GM12878 (cell line): ENCODE measurements at places on chromosomes 1 and 21. TPM values are rescaled to one million over a fixed set of nuclear protein-coding genes. Genes with fewer than 3 reads are reported as not detected.

DNA sequence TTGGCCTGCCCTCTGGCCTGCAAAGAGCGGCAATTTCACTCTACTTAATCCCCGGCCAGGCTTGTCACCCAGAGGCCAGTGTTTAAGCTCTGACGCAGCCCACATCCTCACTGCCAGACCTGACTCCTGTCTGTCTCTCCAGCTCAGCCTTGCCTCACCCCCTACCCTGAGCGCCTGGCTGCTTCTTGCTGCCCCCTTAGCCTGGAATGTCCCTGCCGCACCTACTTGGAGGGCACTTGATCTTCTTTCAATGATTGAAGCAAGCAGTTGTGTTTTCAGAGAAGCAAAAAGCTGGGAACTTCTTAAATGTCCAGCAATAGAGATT is 87.4 kb upstream of the ZBTB40 start:
- H3K36me3 ChIP-seq = no peaks in the 10 kb centered on the region
- H3K27me3 ChIP-seq = peaks cover 5% of the 10 kb centered on the region; the same call in 1 of the 2 replicates
- H3K4me3 ChIP-seq = no peak overlapping the region
- no peak overlapping the region for H3K27ac ChIP-seq
- no peaks in the 10 kb centered on the region for H3K4me1 ChIP-seq

GRCh38 chr1:74422421-74423292 is 89.8 kb downstream of the LRRC53 start:
- DNase-seq = no peak
- H3K27ac ChIP-seq = no peak overlapping the region
- H3K36me3 ChIP-seq = no peaks in the 10 kb centered on the region
- no peaks in the 10 kb centered on the region for H3K27me3 ChIP-seq
- H3K4me1 ChIP-seq = no peaks in the 10 kb centered on the region

GRCh38 chr1:225923381-225923691 is 714 bp downstream of the PYCR2 start:
- no peak for DNase-seq
- H3K4me3 ChIP-seq = peak overlapping the region; percentile 94

RBM34 gene
- total RNA-seq = 89.2 and 95.2 TPM in 2 replicates

C1orf159 gene
- 15.5 and 18.7 TPM in 2 replicates for total RNA-seq

TATDN3 gene
- 17.1 and 18.2 TPM in 2 replicates for total RNA-seq

BATF3 gene
- 44.9 and 47.5 TPM in 2 replicates for total RNA-seq

DNA sequence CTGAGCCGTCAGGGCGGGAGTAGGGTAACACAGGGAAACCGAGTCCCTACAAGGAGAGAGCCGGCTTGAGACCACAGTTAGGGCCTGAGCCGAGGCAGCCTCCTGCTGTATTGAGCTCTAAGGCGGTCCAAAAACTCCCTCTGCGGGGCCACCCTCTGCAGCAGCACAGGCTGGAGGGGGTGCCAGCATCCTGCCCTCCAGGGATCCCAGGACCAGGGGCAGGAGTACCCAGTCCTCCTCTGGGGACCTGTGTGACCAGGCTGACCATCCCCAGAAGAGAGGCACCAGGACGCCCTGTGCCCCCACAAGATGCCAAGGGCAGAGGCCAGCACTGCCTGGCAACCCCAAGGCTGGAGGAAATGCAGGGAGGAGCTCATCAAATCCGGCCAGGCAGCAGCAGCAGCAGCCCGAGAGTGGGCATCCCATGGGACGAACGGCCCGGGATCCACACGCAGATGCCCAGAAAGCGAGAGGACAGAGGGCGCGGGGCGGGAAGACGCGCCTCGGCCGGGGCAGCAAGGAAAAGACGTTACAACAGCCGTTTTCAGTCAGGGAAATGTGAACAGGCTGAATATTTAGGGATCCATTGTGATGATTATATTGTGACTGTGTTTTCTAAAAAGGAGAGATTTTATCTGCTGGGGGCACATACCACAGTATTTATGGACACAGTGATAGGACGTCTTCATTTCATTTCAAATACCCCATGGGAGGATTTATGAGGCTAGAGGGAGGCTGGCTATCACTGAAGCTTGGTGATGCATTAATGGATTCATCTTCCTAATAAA is 57.1 kb upstream of the COL18A1 start:
- DNase-seq = no peak
- no peaks in the 10 kb centered on the region for H3K4me1 ChIP-seq
- no peak overlapping the region for H3K4me3 ChIP-seq
- H3K36me3 ChIP-seq = no peaks in the 10 kb centered on the region
- no peaks in the 10 kb centered on the region; the same call in 1 of the 2 replicates for H3K27me3 ChIP-seq
- H3K27ac ChIP-seq = no peak overlapping the region

DNA sequence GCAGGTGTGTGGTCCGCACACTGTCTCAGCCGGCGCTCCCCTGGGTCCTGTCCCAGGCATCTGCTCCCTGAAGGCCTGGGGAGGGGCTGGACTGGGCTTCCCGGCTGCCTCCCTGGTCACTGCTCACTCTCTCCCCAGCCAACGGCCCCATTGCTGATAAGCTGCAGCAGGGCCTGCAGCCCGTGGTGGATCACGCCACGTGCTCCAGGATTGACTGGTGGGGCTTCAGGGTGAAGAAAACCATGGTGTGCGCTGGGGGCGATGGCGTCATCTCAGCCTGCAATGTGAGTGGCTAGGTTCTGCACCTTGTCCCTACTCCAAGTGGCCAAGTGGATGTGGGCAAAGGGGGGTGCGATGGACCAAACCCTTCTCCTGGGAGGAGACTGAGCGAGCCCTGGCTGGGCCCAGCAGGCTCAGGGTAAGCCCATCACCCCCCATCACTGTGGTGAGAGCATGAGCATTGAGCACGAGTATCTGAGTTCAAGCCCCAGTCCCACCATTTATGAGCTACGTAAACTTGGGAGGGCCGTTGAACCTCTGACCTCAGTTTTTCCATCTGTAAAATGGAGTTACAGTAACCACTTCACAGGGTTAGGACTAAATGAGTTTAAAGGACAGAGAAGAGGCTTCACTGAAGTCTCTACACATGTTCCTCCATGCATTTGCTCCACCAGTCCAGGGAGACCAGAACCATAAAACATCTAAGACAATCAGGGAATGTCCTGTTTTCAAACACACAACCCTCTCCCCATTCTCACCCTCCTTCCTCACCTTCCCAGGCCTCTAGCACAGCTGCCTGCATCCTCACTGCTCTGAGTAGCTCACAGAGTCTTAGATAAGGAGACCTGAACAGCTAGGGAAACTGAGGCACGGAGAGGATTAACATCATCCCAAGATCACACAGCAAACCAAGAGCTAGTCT is 6.5 kb downstream of the CTRC start:
- no peak overlapping the region for H3K27ac ChIP-seq
- no peaks in the 10 kb centered on the region; the same call in 1 of the 2 replicates for H3K27me3 ChIP-seq
- H3K4me1 ChIP-seq = no peaks in the 10 kb centered on the region
- no peak for DNase-seq
- H3K36me3 ChIP-seq = no peaks in the 10 kb centered on the region
